ELR (cell line): ENCODE measurements at places on chromosomes 1 and 21.
A peak's percentile ranks its signal among the peaks of the same experiment; 100 is the strongest.

DNA sequence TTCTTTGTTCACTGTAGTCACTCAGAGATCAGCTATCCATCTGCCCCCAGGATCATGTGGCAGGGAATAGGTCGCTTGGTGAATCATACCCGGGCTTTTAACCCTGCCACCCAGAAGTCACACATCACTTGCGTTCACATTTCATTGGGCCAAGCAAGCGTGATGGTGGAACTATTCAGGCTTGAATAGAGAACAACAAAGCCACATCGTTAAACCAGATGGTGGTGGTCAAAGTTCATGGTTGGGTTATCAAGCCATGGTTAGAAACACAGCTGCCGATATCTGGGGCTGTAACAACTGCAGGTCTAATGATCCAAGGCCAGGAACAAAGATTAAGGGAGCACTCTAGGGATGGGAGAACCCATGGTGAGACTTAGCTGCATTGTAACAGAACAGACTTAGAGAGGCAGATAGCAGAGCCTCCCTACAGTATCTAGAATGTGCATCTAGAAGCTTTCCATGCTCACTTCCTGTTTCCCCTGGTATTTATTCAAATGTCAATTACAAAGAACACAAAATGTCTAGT lies 40.0 kb upstream of the PTPRC start:
- no peak for DNase-seq

DNA sequence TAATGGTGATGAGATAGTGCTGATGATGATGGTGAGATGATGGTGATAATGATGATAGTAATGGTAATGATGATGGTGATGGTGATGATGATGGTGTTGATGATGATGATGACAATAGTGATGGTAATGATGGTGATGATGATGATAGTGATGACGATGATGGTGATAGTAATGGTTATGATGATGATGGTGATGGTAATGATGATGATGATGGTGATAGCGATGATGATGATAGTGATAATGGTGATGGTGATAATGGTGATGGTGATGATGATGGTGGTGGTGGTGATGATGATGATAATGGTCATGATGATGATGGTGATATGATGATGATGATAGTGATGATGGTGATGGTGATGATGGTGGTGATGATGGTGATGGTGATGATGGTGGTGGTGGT lies 384.6 kb downstream of the MATN1 start:
- DNase-seq: no peak

- DNase-seq: no peak
Observed at GRCh38 chr1:206486995-206487788, 16.9 kb downstream of the IKBKE start.

- no peak for DNase-seq
Observed at GRCh38 chr1:12302798-12303447, 73.1 kb downstream of the VPS13D start.

GRCh38 chr1:111274653-111275052 lies 16.0 kb upstream of the CHIA start:
- no peak for DNase-seq

DNA sequence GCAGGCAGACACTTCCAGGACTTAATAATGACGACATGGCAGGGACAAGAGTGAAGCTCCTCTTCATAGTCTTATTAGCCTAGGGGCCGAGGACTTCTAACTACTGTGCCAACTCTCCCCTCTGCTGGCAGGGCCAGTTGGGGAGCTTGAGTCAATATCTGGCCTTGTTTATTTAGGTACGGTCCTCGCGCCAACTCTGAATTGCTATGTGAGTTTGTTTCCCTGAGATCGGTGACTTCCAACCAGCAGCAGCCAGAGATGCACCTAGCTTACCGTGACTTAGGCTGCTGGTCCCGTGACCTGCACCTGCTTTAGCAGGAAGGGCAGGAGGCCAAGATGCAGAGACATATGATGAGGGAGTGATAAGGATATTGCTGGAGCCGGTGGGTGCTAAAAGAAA lies 451.1 kb downstream of the PCP4 start:
- DNase-seq: no peak

- DNase-seq: no peak
Observed at GRCh38 chr1:9314711-9315379, 22.2 kb downstream of the SPSB1 start.

GRCh38 chr1:221856228-221857093 lies 114.6 kb upstream of the DUSP10 start:
- peak; percentile 92 for DNase-seq

DNA sequence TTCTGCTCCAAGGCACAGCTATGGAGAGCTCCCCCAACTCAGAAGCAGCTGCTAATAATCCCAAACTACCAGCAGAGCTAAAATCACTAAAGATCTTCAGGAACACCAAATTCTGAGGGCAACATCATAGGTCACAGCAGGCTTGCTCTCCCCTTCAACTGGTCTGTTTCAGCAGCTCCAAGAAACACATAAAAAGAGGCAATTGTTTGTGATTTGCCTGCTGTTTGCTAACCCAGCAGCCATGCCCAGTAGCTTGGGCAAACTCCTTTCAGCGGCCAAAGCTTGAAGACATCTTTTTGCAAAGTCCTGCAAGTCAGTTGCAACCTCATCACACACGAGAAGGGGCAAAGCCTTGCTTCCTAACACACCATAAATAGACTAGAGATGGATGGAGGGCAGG lies 8.9 kb downstream of the ERI3 start:
- no peak for DNase-seq

DNA sequence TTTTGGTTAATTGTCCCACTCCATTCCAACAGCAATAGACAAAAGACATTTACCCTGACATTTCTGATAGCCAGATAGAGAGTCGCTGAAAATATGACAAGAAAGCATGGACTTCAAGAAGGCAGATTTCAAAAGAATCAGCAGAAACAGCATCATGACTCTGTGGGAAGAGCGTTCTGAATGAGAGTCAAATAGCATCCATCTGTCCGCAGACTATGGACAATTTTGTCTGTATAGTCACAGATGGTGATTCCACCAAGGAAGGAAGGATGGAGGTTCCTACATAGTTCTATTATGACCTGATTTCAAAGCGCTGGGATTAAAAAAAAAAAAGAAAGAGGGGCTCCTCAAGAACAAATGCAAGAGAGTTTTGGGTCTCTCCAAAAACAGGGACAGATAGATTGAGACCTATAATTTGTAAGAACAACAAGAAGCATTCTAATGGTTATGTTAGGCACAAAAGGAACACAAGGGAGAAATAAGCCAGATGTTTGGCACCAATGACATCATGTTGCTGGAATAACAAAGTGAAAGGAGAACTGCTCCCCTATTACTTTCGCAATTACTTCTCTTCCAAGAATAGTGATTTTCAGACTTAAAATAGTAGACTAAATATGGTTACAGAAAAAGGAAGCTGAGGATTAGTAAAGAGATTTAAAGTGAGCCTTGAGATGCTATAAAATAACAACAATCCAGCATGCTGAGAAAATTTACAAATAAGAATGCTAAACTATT lies 28.5 kb downstream of the NIBAN1 start:
- DNase-seq: no peak

DNA sequence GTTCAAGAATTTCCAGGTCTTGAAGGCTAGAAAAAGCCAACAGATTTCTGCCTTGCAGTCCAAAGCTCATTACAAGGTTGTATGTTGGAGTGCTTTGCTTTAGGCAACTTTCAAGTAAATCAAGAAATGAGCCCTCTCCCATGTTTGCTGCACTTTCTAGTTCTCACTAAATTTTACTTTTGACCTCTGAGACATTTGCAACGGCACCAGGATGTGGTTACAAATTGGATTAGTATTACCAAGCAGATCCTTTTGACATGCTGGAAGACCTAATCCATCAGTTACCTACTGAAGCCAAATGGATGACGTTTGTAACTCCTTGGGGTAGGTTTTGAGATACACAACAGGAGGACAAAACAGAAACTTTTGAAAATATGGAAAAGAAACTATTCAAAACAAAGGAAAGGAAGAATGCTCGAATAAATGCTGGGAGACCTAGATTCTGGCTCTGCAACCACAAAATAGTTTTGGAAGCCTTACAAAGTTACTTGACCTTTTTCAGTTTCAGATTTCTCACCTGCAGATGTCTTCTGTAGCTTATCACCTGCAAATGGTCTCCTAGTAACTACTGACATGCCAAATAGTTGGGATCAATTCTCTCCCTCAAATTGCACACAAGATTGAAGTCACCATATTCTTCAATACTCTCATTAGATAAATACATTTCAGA lies 251.7 kb upstream of the ADGRL2 start:
- no peak for DNase-seq

- no peak for DNase-seq
Observed at GRCh38 chr1:233487408-233487807, 126.5 kb upstream of the KCNK1 start.

DNA sequence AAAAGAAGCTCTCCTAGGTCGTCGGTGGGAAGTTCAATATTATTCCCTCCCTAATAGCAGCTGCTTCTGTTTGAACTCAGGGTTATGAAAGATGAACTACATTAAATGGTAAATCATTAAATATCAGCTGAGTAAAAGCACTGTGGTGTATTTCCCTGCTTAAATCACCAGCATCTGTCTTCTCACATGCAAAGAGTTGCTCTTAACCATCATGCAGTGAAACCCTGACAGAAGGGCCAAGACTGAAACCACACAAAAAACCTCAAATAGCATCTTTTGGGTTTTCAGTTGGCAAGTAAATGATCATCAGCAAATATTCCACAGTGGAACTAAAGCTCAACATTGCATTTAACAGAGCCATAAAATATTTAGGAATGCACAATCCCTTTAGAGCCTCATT lies 380.0 kb upstream of the ADGRL2 start:
- DNase-seq: no peak

- DNase-seq: no peak
Observed at GRCh38 chr1:31120783-31121180, 55.3 kb upstream of the PUM1 start.

DNA sequence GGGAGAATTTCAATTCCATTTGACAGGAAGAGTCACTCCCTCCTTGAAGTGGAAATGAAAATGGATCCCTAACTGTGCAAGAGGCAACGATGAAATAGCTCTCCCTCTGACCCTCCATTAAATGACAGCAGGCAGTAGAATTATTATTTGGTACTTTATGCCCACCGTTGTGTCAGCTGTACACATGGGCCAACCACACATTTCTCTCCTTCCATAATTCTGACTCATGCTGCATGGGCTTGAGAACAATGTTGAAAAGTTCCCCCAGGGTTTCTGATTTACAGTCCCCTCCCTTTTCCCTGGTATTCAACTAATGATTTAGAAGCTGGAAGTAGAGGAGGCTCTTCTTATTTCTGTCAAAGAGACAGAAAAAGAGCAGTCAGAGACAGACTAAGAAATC lies 103.5 kb downstream of the RGS7 start:
- DNase-seq: peak; percentile 74

GRCh38 chr1:44035726-44036408 lies 4.6 kb upstream of the SLC6A9 start:
- DNase-seq: no peak

DNA sequence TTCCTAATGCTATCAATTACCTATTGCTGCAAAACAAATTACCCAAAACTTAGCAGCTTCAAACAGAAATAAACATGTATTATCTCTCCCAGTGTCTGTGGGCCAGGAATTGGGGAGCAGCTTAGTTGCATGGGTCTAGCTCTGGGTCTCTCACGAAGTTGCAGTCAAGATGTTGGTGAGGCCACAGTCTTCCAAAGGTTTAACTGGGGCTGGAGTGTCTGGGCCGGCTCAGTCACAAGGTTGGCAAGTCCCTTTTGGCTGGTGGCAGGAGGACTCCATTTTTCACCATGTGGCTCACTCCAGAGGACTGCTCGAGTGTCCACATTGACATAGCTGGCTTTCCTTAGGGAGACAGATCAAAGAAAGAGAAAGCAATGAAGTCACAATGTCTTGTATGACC lies 5.0 kb upstream of the LRP8 start:
- no peak for DNase-seq

- no peak for DNase-seq
Observed at GRCh38 chr21:41316200-41317062, at the start of gene FAM3B. FAM3B (plus strand) TSS chr21:41316801; CDS start chr21:41316880, 79 bp downstream.

DNA sequence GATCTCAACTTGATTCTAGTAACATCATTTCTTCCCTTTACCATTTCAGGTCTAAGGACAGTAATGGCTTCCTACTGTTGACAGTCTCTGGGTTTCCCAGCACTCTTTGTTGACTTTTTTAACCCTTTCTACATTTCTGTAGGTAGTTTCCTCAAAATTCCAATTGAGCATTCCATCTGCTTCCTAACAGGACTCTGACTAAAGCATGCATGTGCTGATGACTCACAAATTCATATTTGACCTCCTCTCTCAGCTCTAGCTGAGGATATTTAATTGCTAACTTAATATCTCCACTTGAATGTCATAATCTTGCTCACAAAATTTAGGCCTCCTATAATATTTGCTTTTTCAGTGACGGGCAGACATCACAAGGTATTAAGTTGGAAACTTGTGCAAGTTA lies 93.3 kb upstream of the ZNHIT6 start:
- peak; percentile 68 for DNase-seq

DNA sequence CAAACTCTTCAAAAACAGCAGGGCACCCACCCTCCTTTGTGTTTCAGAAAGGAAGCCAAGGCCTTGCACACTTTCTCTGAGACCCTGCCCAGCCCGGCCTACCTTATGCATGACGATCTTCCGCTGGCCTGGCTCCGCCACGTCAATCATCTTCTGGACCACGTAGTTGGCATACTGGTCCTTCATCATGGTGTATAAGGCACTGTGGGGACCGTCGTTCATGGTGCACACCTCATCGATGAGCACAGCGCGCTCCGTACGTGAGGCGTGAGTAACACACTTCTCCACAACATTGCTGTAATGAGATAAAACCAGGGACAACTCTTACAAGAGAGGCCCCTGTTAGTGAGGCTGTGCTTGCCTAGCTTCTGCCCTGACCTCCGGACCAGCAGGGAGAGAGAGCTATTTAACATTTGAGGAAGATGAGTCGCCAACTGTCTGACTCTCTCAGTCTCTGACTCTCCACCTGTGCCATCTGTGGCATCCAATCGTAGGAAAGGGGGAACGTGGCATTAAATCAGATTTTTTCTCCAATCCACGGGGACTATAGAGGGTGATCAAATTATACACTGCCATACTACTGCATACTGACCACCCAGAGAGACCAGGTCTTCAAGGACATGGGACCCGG lies 28.1 kb upstream of the SDC3 start:
- peak; percentile 56 for DNase-seq

DNA sequence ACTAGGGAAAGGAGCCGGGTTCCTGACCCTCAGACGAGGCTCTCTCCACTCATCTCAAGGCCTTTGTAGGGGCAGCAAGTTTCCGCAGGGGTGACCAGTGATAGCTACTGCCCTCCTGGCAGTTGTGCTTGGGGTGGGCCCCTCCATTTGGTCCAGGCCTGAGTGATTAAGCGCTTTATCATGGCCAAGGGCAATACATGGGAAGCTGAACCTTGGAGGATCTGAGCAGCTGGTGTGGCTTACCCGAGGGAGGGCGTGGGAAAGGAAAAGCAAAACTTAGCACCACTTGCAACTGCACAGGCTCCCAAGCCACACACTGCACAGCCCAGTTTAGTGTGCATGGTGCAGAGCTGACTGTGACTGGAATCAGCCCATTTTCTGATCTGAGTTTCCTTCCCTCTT lies 47.8 kb downstream of the GADD45A start:
- DNase-seq: peak; percentile 26
